Uterus (tissue), 4 donors: ENCODE measurements at places on chromosomes 11 and 22.

DNA sequence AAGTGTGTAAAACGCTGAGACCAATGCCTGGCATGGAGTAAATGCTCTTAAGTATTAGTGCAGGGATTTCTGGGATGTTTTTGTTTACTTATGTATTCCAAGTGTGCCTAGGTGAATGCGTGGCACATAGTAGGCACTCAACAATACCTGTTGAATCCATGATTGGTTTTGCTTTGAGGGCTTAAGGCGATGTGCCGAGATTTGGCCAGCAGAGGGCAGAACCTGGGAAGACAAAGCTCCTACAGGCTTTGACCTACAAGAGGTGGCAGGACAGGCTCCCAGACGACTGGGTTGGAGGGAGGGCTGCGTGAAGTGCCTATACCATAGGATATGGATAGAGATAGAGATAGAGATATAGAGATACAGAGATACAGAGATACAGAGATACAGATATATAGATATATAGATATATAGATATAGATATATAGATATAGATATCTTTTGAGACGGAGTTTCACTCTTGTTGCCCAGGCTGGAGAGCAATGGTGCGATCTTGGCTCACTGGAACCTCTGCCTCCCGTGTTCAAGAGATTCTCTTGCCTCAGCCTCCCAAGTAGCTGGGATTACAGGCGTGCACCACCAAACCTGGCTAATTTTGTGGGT lies 13.9 kb downstream of the KCNE3 start:
- peak; percentile 60 for DNase-seq

DNA sequence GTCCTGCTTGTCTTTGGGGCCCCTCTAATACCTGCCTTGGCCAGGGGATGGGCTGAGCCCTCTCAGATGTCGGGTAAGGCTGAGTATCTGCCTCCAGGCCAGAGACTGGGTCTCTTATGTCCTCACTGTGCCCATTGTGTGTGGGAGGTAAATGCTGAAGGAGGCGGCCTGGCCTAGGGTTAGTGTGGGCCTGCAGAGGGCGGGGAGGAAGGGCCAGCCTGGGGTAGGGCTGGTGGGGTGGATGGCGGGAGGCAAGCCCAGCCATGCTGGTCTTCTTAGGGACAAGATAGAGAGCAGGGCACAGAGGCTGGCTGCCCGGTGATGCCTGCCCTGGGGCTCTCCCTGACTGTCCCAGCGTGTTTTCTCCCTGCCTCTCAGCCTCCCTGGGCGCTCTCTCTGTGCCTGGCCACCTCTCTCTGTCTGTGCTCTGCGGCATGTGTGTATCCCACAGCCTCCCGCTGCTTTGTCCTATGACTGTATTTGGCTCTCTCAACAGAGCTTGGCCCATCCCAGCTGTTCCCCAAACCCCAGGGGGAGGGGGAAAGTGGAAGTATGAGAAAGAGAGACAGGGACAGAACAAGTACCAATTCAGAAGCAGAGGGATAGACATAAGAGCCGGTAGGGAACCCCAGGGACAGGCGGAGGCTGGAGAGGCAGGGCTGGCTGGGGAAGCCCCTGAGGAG lies 57.0 kb downstream of the PDE2A start:
- DNase-seq = peak; percentile 59

DNA sequence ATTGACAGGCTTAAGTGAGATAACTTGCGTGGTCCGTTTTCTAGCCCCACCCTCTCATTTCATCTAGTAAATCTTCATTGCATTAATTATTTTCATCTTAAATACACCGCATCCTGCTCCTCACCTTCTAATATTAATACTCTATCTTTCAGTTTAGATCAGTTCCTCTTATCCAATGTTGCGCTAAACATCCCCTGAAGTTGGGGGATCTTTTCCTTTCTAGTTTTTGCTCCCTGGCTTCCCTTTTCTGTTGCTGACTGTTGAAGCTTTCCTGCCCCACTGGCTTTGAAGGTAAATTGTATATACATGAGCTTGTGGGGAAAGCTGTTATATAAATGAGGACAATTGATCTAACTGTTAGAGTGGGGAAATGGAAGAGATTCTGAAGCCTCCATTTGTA lies 7.2 kb downstream of the CAT start:
- DNase-seq = no peak

DNA sequence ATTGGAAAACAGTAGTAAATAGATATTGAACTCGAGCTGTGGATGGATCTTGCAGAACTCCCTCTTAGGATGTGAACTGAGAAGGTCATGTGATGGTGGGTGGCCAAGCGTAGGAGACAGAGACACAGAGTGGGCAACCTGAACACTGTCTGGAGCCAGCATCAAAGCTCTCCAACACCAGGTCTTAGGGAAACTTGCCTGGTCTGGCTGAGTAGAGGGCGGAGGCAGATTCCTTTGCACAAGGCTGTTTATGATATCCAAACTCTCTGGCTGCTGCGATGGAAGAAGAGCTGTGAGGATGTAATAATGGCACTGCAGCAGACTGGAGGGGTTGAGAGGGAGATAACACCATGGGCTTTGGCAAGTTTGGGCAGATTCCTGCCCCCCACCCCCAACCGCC lies 10.1 kb downstream of the NAV2 start:
- no peak for DNase-seq

GRCh38 chr11:74957937-74958629 lies 9.0 kb downstream of the SPCS2 start:
- DNase-seq = no peak

- no peak for DNase-seq
Observed at GRCh38 chr11:44256673-44257291, 53.2 kb downstream of the ALX4 start.

DNA sequence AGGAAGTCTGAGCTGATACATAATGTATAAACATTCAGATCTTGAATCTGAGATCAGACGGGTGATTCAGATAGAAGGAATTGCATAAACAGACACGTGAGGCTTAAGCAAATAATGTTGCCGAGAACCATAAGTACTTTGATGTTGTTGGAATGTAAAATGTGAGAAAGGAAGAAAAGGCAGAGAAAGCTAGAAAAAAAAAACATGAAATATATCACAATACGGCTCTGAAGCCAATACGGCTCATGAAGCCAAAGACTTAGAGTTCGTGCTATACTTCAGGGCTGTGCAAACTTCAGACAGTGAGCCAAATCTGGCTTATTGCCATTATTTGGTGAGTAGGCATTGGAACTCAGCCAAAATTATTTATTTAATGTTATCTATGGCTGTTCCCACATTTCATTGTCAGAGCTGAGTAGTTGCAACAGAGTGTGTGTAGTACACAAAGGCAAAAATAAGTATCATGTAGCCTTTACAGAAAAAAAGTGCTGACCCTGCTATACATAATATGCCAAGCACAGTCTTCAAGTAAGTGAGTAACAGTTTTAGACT lies 673.3 kb downstream of the CNTN5 start:
- DNase-seq = no peak

DNA sequence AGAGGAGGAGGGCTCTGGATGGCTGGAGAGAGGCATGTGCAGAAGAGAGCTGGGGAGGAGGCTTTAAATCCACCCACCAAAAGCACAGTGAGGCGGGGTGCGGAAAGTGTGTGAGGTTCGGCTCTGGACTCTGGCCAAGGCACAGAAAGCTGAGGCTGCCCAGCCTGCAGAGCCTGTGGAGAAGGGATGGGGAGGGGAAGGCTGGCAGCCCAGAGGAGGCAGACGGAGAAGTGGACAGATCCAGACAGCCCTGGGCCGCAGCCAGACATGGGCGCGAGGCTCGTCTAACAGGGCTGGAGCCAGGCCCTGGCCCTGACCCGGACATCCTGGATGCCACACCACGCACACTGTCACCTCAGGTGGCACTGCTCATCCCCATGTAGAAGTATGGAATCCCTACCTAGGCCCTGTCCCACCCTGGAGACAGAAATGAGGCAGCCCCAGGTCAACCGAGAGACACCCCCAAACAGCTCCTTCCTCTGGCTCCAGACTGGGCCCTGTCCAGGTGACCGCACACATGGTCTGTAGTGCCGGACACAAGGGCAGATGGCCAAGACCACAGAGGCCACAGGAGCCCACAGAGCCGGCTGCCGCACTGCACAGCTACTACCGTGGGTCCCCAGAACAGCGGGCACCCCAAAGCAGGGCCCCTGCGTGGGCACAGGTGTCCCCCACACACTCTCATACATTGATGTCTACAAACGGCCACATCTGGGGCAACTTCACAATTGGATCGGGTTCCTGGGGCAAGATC lies 16.6 kb upstream of the MOB2 start:
- DNase-seq = peak; percentile 52

DNA sequence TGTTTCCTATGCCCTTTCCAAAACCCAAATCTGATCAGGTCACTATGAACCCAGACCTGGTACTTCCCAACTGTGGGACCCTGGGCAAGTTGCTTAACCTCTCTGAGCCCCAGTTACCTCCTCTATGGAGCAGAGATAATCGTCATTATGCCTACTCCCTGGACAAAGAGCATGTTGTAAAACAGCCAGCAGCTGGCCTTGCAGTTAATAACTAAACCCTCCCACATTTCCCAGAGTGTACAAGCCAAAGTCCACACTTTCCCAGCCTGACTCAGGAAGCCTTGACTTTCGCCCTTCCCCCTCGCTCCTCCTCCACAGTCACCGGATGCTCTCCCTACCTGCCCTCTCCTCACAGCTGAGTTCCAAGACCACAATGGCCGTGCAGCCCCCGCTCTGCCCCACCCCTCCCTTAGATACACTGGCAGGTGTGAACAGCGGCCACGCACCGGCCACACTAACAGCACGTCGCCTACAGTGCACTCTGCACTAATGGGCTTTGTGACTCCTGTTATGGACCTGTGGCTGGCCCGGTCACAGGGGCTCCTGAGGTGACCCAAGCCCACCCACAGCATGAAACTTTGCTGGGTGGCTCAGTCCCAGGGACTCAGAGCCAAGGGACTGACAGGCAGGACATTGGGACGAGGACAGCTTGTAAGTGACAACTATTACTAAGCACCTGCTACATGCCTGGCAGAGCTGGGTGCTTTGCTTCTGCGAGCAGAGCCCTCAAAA lies 15.6 kb upstream of the MFNG start:
- peak; percentile 65 for DNase-seq

- DNase-seq = no peak
Observed at GRCh38 chr22:45521178-45521577, 18.5 kb downstream of the FBLN1 start.

DNA sequence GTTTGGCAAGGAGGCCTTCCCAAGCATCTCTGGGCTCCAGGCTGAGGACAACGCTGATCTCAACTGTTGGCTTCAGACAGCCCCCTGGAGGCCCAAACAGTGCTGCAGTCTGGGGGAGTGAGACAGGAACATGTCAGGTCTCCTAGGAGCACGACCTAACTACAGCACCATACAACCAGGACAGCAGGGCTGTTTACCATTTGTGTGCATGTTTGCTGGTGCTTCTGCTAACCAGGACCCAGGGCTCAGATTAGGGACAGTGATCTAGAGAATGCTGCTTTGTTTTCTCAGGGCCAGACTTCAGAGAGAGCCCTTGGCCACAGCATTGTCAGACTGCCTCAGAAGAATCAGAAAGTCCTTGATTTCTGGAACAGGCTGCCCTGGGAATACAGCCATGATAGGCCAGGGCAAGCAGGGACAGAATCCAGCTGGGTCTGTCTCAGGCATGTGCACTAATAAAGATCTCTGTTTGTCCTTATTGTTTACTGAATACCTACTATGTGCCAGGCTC lies 126.5 kb downstream of the VPREB1 start:
- no peak for DNase-seq

- DNase-seq = no peak
Observed at GRCh38 chr11:71548716-71549151, 514 bp downstream of the KRTAP5-9 start.

DNA sequence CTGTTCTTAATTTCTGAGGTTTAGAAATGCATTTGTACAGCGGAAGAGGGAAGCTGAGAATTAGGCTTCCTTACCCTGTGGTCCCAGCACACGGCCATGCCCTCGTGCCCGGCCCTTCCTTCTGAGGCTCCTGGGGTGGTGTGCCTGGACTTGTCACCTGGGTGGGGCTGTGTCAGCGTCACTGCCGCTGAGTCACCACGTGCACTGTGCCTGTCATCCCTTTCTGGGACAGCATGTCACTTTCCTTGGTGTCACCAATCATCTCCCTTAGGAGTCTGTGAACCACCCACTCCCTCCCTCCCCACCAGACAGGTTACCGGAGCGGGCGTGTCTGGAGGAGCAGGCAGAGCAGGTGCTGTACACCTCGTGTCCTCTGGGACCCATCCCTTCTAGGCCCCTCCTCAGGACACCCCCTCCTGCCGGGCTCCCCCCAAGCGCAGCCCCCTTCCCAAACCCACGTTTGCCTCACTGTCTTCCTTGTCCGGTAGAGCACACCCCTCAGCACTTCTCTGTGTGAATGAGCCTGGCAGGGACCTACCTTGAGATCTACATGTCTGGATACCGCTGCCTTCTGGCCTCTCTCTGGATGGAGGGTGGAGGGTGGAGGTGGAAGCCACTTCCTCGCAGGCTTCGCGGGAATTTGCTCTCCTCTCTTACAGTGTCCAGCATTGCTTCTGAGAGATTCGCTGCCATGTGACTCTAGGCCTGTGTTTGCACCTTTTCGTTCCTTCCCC lies 367.6 kb downstream of the TBC1D22A start:
- no peak for DNase-seq
